ENCODE measurements at places on chromosomes 2 and 18.

DNA sequence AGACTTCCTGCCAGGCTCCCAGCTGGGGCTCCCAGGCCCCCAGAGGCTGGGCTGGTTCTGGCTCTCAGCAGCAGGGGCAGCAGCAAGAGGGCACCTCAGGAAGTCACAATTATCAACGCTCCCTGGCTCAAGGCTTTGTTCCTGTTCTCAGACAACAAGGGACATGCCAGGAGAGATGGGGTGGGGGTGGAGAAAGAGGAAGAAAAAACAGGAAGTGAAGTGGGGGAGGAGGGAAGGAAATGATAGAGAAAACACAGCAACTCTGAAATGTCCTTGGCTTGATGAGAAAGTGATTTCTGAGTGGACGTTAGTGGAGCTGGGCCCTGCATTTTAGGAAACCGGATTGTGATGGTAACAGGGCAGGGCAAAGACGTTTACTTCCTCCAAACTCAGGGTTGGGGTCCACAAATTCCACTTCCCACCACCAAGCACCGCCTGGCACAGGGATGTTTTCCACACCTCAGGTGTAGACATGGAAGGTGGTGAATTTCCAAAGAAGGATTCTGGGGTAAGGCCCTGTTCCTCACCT is 40.4 kb downstream of the CYRIA start:
- no peak for DNase-seq

DNA sequence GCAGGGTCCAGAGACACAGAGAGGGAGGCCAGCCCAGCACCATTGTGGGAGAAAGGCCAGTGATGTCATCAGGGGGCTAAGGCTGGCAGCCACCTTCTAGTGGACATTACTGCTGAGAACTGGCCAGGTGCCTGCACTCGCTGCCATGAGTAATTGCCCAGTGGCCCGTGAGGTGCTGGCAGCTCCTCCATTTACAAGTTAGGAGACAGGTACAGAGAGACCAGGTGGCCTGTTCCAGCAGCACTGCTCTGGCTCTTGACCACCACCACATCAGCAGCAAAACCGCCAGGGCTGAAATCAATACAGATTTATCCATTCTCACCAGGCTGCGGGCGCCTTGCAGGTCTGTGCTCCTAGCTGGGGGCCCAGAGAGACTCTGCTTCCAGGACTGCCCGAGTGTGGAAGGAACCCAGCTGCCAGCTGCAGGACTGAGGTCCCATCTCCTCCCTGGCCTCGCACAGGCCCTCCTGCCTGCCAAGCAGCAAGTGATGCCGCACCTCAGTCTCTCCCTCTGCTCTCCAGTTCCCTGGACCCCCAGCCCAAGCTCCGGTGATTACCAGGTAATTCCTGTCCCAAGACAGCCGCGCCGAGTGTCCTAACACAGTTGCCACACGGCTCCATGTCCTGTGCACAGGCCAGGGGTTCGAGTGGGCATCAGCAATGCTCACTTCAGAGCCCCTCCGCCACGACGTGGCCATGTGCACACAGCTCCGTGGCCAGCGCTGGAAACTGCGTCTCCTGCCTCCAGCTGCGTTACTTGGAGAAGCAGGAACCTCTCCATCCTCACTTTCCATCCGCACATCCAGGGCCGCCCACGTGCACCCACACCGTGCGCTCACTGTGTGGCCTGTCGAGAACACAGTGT is 101.0 kb upstream of the CTDP1 start:
- peak; percentile 41 for DNase-seq

- peak; percentile 95 for DNase-seq
Measured at GRCh38 chr2:102020596-102021170, 28.9 kb downstream of the IL1R2 start.

GRCh38 chr2:163737190-163737439 is 1.3 kb upstream of the FIGN start:
- DNase-seq: no peak

GRCh38 chr2:181746844-181747243 is 66.5 kb upstream of the NEUROD1 start:
- no peak for DNase-seq

DNA sequence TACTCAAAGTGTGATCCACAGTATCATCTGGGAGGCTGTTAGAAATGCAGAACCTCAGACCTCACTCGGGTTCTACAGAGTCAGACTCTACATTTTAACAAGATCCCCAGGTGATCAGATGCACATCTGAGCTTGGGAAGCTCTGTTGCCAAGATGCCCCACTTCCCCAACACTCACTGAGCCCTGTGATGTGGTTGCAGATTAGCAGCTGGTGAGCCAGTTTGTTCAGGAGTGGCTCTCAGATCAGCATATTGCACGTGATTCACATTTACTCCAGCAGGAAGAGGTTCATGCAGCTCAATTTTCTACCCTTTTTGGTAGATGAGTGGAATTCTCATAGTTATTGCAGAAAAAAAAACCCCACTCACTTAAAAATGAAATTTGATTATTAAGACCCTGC is 96.4 kb downstream of the VIT start:
- DNase-seq: no peak

GRCh38 chr2:241563031-241563507 is 4.5 kb downstream of the BOK start:
- DNase-seq: peak; percentile 51

DNA sequence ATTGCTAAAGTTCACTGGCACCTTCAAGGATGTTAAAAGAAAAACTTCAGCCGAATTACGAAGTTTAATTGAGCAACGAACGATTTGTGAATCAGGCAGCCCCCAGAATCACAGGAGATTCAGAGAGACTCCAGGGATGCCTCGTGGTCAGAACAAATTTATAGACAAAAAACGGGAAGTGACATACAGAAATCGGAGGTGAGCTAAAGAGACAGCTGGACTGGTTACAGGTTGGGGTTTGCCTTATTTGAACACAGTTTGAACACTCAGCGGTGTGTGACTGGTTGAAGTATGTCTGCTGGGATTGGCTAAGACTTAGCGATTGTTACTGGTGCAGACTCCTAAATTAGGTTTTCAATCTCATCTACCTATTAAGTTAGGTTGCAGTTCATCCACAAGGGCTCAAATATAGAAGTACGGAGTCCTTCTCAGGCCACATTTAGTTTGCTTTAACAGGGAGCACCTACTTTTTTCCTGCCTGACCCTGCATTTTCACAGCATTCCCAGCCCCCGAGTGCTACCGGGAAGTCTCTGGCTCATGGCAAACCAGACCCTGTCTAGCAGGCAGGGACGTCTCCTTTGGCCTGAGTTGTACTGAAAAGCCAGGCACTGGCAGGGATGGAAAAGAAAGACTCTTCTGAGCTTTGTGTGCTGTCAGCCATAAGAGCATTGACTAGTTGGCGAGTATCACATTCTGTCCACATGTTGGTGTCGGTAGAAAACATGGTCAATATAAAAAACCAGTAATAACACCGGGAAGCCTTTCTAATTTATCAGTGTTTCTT is 41.1 kb downstream of the CDCA7 start:
- DNase-seq: peak; percentile 70

GRCh38 chr2:204665771-204666170 is 120.5 kb downstream of the PARD3B start:
- DNase-seq: no peak

DNA sequence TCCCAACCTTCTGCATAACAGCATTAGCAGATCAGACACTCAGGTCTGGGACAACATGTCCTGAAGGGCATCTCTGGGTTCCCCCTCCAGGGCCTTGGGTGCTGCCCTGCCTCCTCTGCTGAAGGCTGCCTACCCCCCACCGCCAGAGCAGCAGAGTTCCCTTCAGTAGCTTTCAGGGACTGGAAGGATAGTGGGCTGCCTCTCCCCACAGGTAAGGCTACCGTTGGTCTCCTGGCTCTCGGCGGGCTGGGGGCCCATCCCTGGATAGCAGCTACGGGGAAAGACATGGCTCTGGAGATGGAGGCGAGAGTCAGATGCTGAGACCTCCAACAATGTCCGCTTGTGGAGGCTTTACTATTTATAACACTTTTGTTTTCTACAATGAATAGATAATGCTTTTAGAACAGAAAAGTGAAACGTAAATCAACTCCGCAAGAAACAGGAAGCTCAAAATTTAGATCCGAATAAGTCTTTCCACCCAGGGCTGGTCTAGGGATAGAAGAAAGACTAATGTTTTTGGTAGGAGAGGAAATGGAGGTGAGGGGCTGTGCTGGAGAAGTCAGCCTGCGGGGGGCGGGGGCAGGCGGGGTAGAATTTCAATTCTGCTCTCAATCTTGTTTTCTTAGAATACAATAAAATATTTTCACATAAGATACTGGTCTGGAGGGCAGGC is 58.4 kb downstream of the ARL4C start:
- DNase-seq: no peak

GRCh38 chr2:165070076-165070475 is 114.8 kb upstream of the SLC38A11 start:
- DNase-seq: peak; percentile 96

All from islet precursor cell (in vitro differentiated cells).